ENCODE measurements at places on chromosomes 4 and X.

DNA sequence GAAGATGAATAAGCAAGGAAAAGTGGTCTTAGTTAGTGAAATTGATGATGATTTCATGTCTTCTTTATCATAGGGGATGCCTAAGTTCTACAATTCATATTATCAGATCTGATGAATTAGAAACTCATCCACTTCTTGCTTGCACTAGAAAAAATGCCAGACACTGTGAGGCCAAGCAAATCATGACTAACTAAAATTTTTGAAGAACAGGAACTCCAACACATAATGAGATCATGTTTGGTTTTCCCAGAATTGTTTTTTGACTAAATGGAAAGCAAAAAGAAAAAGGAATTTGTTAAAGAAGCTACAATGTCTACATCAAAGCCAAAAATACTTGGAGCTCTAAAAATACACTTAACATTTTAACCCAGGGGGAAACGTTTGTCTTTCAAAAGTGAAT lies 120.4 kb downstream of the ARSF start:
- no peaks in the 10 kb centered on the region for H3K36me3 ChIP-seq
- no peak for DNase-seq
- H3K27me3 ChIP-seq = no peaks in the 10 kb centered on the region
- H3K4me3 ChIP-seq = no peak overlapping the region

GRCh38 chr4:110799211-110799610 lies 176.3 kb upstream of the PITX2 start:
- H3K36me3 ChIP-seq = no peaks in the 10 kb centered on the region
- DNase-seq = no peak
- no peaks in the 10 kb centered on the region for H3K27me3 ChIP-seq
- no peak overlapping the region for H3K4me3 ChIP-seq
- H3K27ac ChIP-seq = no peak overlapping the region

DNA sequence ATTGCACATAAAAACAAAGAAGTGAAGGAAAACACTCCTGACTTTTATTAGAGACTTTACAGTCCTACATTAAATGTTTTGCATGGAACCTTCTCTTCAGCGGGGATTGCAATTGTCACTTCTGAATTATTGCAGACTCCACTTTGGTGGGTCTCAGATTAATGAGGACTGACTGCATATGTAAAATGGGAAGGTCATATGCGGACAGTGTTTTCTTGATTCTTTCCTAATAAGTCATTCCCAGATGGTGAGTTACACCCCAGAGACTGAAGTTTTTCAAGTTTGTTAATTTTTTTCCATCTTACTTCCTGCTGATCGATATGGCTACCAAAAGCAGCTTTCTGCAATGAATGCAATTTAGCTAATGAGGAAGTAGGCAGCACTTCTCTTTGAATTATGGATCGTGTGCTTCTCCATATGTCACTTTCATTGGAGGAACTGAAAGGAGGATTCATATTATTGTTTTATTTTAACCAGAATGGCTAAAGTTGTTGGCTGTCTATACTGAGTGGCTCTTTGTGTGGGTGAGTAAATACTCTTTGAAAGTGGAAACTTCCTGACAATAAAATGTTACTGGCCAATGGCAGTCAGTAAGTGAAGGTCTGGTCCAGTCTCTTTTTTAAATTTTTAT lies 119.3 kb upstream of the CLNK start:
- H3K27me3 ChIP-seq = no peaks in the 10 kb centered on the region
- no peaks in the 10 kb centered on the region for H3K4me1 ChIP-seq
- no peak for DNase-seq
- no peaks in the 10 kb centered on the region for H3K36me3 ChIP-seq
- no peak overlapping the region for H3K27ac ChIP-seq

- no peaks in the 10 kb centered on the region for H3K36me3 ChIP-seq
- DNase-seq = no peak
- no peaks in the 10 kb centered on the region for H3K4me1 ChIP-seq
- H3K27ac ChIP-seq = no peak overlapping the region
Measured at GRCh38 chr4:95638920-95639501, 90.2 kb upstream of the UNC5C start.

Data from upper lobe of left lung (tissue), 6 donors.